ENCODE measurements at places on chromosomes 12 and 14.
A peak's percentile ranks its signal among the peaks of the same experiment; 100 is the strongest.

GRCh38 chr12:69739287-69740191 is 879 bp downstream of the RAB3IP start:
- DNase-seq = peak; percentile 39

DNA sequence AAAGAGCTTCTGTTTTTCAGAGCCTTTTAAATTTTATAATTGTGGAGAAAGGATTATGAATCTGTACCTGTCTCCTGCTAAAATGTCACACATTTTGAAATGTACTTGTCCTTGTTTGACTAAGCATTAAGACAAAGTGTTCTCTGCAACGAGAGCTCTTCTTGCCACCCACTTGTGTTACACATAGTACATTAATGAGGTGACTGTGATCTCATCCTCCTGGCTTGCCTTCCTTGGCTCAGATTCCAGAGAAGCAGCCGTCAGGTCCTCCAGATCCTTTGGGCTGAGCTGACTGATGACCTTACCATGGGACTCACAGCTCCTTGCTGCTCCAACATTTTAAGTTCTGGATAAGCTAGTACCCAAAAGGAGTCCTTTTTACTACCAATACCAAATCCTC is 81.4 kb downstream of the BBS10 start:
- DNase-seq = no peak

DNA sequence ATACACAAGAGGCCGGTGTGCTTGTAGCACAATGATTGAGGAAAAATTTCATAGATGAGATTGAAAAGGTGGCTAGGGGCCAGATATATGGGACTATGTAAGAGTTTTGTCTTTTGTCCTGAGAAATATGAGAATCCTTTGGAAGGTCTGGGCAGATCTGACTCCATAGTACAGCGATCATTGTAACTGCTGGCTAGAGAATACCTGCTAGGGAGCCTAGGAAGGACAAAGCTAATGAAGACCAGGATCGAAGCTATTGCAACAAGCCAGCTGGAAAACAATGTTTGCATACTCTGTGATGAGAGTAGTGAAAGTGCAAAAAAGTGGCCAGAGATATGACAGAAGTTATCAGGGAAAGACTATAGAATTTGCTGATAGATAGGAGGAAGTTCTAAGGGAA is 537.6 kb downstream of the C12orf50 start:
- no peak for DNase-seq

GRCh38 chr12:95126076-95126475 is 52.7 kb upstream of the NR2C1 start:
- no peak for DNase-seq

DNA sequence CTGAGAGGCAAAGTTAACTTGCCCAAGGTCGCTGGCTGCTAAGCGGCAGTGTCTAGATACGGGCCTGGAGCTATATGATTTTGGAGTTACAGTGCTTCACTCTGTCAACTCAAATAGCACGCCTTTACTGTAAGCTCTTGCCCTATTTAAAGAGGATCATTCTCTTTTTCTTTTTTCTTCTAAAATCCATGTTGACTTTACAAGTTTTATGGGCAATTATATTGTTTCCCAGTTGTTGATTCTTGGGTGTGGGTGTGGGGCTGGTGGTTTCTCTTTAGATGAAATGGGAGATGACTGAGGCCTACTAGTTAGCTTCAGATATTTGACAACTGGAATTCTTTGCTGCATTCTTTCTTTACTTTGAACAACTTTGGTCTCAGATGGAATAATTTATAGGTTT is 70.7 kb downstream of the C12orf75 start:
- no peak for DNase-seq

DNA sequence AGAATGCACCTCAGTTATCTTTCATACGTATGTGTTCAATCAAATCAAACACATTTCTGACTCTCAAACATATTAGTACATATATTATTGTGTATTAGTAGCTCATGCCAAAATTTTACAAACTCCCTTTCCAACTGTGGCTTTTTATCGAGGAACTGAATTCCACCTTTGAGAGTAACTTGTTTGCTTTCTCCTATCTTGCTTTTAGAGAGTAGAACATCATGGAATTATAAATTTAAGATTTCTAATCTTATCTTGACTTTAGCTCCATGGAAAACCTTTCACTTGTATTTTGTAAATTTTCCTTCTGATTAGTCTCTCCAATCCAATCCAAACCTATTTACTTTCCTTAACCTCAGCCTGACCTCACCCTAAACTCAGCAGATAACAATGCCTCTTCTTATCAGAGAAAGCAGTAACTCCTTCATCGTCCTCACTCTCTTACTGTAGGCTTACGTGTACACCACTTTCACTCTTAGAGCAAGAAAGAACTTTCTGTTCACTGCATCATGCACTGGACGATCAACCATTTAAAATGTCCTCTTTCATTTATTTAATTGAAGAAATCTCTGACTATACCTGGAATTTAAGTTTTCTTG is 164.5 kb downstream of the TMTC3 start:
- no peak for DNase-seq

- DNase-seq = no peak
Observed at GRCh38 chr14:84937016-84937415, 592.9 kb upstream of the FLRT2 start.

GRCh38 chr12:74440469-74440868 is 97.2 kb upstream of the ATXN7L3B start:
- DNase-seq = no peak

DNA sequence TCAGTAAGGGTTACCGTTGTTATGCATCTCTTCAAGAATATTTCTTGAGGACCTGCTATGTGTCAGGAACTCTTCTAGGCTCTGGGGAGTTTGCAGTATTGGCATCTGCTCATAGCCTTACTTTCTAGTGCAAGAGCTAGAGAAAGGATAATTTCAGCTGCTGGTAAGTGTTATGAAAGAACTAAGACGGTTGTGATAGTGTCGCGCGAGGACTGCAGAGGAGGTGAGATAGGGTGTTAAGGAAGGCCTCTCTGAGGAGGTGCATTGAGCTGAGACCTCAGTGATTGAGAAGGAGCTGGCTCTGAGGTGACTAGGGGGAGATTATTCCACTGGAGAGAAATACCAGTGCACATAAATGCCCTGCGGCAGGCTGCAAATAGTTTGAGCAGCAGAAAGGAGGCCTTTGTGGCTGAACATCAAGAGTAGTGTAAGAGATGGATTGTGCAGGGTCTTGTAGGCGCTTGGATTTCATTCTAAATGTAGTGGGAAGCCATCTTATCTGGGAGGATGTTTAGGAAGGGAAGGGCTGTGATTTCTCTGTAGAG is 824 bp downstream of the DDX55 start:
- DNase-seq = no peak

DNA sequence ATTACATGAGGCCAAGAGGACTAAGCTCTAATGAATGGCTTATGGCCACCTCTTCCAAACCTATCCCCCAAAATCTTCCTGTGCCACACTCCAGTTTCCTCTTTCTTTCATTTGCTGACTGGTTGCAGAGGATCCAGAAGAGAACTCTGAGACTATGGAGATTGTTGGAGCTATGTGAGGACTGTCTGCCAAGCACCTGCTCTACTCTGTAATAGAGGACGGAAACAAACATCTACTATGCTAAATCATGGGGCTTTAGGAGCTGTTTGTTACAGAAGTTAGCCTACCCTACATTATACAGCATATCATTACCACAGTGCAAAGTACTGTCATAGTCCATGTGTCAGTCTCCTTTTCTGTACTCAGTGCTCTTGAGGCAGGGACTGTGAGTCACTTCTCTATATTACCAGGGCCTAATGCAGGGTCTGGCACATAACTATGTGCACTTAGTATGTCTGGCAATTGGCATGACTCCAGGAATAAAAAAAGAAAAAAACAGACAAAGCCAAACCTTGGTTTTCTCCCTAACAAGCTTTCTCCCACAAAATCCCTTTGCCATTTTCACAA is 95.1 kb downstream of the RPAP3 start:
- DNase-seq = no peak

- DNase-seq = no peak
Observed at GRCh38 chr12:57604992-57605810, 577 bp downstream of the DTX3 start.

DNA sequence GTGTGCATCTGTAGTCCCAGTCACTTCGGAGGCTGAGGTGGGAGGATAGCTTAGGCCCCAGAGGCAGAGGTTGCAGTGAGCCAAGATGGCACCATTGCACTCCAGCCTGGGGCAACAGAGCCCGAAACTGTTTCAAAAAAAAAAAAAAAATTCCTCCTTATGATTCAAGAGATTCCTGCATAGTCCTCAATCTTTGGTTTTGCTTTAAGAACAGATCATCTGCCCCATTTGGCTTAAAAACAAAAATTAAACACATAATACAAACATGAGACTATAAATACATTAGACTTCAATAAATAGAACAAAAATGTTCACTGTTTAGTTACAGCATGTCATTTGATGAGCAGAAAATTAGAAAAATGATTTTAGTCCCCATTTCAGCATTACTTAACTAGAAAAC is 131.2 kb downstream of the PAWR start:
- DNase-seq = no peak

DNA sequence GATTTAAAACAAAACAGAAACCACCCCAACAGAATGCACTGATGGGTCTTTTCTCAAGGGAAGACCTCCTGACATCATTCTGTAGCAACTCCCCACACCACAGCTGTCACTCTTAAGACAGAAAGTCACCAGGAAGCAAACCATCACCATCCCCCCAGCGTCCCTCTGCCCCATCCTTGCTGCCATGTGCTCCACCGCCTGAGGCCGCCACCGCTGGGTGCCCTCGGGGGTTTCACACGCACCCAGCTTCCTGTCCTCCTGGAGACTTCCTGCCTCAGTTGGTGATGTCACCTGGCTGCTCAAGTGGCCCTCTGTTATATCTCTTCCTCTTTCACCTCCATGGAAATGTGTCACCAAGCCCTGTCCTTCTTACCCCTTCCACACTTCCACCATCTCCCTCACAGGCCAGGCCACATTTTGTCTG is 71.4 kb upstream of the GPR68 start:
- peak; percentile 61 for DNase-seq

GRCh38 chr14:20683125-20683890 is 1.1 kb upstream of the RNASE4 start:
- peak; percentile 54 for DNase-seq

- DNase-seq = no peak
Observed at GRCh38 chr14:61505815-61506809, 184.7 kb downstream of the PRKCH start.

DNA sequence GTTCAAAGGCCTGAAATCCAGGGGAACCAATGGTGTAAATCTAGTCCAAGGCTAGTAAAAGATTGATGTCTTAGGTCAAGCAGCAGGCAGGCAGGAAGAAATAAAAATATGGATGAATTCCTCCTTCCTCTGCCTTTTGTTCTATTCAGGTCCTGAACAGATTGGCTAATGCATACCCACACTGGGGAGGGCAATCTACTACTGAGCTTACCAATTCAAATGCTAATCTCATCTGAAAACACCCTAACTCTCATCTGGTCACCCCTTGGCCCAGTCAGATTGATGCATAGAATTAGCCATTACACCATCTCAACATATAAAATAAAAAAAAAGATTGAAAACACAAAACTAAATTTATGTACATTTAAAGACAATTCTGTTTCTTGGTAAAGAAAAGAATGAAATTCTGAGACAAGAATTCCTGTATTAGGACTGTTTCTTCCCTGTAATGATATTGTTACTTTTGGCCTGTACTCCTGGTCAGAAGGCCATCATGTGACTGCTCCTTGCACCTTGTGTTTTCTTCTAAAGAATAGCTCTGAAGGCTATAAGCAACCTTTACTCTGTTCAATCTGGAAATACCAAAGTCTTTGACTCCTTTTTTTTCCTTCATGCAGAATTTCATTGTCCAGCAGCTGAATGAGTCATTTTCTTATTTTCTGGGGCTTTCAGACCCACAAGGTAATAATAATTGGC is 19.9 kb downstream of the CLEC6A start:
- no peak for DNase-seq

DNA sequence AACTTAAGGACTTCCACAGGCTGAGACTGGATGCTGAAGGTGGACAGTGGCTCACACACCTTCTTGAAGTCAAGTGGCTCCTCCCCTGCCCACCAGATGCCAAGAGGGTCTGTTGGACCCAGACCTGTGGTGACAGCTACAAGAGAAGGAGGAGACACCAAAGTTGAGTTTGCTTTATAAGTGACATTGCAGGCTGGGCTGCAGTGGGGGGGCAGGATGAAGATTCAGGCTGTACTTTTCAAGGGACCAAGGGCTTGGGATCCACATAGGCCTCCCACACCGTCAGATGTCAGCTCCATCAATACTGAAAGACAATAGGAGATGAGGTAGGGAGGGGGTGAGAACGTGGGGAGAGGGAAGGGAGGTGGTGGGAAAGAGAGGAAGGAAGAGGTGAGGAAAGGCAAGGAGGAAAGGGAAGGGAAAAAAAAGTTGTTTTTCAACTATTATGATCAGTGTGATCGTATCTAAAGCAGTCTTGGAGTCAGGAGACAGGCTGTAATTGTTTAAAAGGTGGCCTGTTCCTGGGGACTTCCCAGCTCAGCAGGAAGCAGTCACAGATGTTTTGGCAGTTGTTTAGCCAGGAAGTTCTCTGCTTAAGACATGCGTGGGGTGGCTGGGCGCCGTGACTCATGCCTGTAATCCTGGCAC is 84.1 kb upstream of the RESF1 start:
- DNase-seq = peak; percentile 43

- no peak for DNase-seq
Observed at GRCh38 chr14:79639613-79640012, 571.7 kb downstream of the DIO2 start.

- no peak for DNase-seq
Observed at GRCh38 chr12:113245695-113246477, 24.6 kb downstream of the TPCN1 start.

GRCh38 chr14:91754819-91755218 is 22.9 kb upstream of the CATSPERB start:
- DNase-seq = no peak

- no peak for DNase-seq
Observed at GRCh38 chr12:124422570-124423523, 128.0 kb downstream of the RFLNA start.

DNA sequence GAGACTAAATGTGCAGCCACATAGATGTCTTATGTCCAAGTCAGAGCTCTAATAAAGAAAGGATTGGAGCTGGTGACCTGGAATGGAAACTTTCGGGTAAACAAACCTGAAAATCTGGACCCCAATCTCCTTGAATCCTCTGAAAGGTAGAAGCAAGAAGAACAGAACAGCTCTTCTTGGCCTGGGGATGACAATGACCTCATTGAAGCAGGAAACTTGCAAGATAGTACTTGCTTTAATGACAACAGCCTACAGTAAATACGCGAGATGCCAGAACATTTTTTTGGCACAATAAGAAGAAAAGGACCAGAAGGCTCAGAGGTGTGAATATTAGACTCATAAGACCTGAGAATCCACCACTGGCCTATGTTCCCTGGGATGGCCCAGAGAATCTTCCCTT is 4.1 kb upstream of the PRIMA1 start:
- DNase-seq = no peak
